ENCODE measurements at places on chromosomes 3 and 15.

DNA sequence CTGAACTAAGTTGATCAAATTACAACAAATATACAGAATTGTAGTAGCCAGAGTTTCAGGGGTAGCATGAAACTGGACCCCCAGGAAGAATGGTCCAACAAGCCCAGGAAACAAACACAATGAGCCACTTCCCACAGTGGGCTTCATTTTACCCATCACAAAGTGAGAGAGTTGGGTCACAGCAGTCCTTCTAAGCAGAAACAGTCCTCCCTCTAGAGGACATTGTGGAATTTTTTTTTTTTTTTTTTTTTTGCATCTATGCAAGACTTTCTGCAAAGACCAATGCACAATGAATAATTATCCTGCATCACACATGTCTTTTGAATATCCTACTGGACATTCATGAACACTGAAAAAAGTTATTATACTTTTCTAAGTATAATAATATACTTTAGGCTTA, 73.8 kb upstream of the ATP13A5 start:
- no peak for DNase-seq

DNA sequence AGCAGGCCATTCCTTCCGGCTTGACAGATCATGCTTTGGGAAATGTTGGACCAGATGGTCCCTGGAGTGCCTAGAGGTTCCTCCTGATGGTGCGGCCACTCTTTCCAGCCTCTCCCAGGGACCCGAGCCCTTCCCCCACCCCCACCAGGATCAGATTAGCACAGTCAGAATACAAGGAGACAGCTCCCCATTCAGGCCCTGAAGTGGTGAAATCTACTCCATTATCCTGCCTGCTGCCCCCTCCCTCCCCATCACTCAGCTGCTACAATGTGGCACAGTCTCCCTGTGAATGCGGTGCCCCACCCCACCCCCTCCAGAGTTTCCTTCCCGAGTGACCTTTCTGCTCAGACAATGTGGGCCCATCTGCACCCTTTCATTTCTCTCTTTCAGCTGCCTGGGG, 29.4 kb downstream of the RNU5B-1 start:
- DNase-seq = no peak

DNA sequence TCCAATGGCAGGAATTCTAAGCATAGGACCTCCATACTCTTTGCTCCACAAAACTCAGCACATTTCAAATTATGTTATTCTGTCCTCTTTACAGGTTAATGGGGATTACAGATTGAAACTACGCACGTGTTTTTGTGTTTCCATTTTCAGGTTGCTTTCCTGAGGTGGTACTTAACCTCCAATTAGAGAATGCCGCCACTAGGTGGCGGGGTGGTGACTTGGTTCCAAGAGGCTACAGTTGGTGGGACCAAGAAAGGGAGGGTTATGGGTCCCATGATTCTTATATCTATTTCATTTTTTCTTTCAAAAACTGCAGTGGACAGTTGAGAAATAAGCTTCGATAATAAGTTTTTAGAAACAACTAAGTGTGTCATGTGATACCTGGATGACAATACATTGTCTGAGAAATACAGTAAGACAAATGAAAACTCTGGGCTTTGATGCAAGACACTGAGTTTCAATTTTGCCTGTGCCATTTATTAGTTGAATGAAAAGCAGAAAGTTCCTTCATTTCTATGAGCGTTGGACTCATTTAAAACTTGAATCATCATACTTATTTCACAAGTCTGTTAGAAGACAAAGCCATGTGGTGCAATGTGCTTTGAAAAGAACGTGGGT, 539.0 kb downstream of the FGF12 start:
- peak; percentile 68 for DNase-seq

DNA sequence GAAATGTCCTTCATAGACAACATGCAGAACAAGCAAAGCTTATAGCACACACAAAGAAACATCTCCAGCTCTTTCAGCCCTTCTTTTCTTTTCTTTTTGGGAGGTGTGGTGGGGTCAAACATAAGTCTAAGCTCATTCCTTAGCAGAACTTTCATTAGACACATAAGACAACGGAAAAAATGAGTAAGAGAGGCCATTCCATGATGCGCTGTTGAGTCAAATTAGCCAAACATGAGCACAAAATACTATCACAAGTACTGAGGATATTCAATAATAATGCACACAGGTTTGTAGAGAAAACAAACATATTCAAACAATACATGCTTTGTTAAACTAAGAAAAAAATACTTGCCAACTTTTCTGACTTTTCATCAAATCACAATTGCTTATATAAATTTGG, 83.0 kb downstream of the PLOD2 start:
- no peak for DNase-seq

DNA sequence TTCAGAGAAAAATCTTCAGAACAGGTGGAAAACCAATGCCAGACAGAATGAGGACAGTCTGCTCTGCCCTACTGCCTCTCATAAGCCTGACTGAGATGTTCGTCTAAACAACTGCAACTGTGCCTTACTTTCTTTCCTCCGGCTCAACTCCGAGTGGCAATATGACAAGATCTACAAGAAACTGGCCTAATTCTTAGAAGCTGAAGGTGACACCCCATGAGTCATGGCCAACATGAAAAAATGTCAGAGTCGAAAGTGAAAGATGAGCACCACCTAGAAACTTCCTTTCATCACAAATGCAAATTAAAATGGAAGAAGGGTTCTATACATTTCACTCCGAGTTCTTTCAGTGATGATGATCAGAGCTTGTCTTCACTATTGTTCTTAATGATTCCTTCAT, 12.9 kb downstream of the PCYT1A start:
- peak; percentile 43 for DNase-seq

GRCh38 chr15:34616613-34617012, 33.2 kb upstream of the GOLGA8B start:
- DNase-seq = peak; percentile 54

DNA sequence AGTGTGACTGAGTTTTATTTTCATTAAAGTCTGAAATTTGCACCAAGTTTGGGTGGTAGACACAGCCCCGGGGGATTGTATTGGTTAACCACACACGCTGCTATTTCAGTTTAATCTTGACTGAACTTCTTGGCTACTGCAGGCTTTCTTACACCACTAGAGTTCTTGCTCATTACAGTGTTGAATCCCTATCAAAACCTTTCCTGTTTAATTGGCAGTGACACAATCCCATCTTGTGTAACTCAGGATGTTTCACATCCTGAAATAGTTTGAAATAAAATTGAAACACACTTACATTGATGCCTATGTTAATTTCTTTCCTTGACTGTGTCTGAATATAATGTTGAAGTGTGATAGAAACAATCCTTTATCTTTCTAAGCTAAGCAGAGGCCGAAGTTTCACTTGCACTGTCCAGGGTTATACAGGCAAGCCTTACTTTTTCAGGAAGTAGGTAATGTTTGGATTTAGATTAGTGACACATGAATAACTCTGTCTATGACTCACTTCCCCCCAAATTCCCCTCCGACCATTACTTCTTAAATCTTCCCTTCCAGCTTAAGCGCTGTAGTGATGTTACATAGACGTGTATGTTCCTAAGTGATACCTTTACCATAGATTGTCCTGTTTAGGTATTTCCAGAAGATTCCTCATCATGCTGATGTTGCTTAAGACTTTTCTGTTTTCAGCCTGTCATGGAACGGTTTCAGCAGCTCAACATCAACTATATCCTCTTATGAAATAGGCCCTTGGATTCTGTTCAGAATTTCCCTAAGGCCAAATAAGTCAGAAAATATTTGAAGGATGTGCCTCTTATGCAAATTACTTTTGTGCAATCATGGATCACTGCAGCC, 16.8 kb downstream of the ATG7 start:
- DNase-seq = no peak

- DNase-seq = peak; percentile 3
These were observed 179.5 kb upstream of the NSMCE3 start for GRCh38 chr15:29449136-29449535.

DNA sequence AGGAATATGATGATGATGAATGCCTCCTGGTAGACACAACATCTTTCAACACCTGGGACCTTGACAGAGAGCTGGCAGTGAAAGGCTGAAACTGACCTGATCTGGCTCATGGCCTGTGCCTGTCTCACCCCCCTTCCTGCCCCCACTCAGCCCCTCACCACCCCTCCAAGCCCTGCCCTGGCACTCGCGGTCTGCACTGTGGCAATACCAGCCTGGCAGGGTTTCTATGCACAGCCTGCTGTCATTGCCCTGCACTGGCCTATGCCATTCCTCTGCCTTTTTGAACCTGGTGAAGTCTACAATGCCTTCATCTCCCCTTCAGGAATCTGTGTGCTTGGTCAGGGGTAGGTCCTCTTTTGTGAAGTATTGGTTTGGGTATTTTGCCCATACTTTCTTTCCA, 56.5 kb downstream of the ACAD9 start:
- no peak for DNase-seq

DNA sequence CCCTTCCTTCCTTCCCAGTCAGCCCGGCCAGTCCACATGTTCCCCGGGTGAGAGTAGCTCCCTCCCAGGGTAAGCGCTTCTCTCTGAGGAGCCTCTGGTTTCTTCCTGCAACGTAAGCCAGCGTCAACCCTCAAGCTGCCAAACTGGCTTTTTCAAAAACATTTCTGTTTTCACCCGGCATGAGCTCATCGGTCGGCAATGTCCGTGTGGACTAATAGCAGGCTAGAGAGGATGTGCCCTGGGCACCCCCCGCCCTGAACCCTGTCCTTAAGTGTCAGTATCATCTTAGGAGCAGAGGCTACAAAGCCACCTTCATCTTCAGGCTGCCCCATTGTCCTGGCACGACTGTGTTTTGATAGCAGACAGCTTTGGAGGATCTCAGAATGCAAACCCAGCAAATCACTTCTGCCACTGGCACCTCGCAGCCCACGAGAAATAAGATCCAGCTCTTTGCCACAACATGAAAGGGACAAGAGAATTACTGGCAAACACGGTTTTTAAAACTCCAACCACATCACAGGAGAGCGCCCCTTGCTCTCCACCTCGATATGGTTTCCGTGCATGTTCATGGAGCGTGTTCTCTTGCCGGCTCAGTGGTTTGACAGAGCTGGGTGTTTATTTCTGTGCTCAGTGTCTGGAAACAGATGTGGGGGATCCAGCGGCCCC, 9.9 kb downstream of the ALDH1A3 start:
- no peak for DNase-seq

DNA sequence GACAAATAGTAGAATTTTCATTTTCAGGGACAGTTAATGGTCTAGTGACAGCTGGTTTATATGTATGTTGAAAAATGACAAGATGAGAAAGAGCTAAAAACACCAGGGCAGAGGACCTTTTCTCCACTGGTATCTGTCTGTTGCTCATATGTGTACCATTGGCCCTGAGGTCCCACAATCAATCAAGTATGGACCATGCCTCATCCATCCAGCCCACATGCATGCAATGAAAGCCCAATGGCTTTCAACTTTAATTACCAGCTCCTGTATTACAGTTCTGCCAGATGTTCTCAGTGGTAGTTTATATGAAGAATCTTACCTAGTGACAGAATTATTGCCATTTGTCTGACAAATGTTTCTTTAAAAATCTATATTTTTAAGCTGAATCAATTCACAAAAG, 234.1 kb downstream of the ZMAT3 start:
- DNase-seq = no peak

GRCh38 chr15:39622660-39623516, 42.0 kb downstream of the THBS1 start:
- no peak for DNase-seq
